ENCODE measurements at places on chromosomes 5 and 9. TPM values are rescaled to one million over a fixed set of nuclear protein-coding genes. Genes with fewer than 3 reads are reported as not detected.

ZNF462 gene
- 0.41 TPM for total RNA-seq

SELENOP gene
- total RNA-seq, result not detected

IL13 gene
- total RNA-seq, result 0.98 TPM

CD72 gene
- total RNA-seq, result 11.1 TPM

LHX3 gene
- total RNA-seq, result 0.08 TPM

PHYHD1 gene
- 0.64 TPM for total RNA-seq

GCNT4 gene
- 2.8 TPM for total RNA-seq

- no peak for DNase-seq
Observed at GRCh38 chr5:68408345-68408871, 192.9 kb downstream of the PIK3R1 start.

GRCh38 chr9:5195463-5195862 lies 10.0 kb upstream of the INSL6 start:
- DNase-seq, result no peak

GRCh38 chr9:127500399-127500798 lies 49.1 kb downstream of the LRSAM1 start:
- no peak for DNase-seq

GRCh38 chr9:81753436-81753835 lies 64.1 kb upstream of the TLE1 start:
- no peak for DNase-seq

DNA sequence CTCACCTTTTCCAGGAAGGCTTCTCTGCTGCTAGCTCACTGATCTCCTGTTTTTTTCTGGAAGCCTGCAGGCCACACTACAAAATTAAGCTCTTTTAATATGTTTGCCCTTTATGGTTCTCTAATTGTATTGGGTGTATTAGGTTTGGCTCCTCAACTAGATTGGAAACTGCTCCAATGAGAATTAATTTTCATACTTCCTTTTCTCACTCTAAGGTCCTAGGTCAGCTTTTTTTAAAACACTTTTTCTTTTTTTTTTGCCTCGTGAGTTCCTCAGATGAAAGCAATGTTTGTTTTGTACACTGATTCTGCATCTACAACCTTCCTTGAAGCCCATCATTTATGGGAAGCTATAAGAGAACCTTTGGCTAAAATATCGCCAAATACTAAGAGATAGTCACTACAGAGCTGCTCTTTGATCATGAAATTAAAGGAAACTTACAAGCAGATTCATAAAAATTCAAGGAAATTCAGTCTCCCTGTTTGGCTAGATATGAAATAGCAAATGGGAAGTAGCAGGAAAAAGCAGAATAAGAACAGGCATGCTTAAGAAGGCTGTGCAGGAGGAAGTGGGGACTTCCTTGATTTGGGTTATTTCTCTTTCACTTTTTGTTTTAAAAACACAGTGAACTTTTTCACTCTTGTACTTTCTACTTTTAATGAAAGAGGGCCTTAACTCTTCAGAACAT lies 55.2 kb upstream of the FYB1 start:
- DNase-seq, result no peak

DNA sequence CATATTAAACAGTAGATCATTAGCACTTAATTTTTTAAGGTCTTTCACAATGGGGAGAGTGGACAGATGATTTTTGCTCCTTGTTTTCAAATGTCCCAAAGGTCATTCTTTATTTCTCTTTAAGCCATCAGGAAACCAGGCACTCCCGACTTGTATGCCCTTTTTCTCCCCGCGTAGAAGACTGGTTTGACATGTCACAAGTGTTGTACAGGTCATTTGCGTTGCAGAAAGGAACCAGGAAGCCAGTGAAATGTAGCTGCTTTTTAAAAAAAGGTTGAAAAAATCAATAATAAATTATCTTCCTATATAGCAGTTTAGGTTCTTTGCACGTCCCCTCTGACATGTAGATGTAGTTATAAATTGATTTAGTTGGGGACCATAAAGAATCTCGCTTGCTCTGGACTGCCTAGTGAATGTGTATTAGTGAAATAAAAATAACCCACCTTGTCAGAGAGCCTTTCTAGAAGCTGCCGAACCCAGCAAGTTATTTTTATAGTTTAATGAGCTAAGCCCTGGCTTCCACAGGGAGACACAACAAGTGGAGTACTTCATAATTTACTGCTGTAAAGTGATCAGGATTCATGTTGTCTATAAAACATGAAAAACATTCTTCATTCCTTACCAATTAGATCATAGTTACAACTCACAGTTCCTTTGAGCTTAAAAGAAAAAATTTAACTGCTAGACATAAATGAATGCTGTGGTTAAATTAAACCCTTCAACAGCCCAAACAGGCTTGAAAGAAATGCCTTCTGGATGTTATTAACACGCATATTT lies 404.6 kb downstream of the CSNK1G3 start:
- DNase-seq, result no peak

DNA sequence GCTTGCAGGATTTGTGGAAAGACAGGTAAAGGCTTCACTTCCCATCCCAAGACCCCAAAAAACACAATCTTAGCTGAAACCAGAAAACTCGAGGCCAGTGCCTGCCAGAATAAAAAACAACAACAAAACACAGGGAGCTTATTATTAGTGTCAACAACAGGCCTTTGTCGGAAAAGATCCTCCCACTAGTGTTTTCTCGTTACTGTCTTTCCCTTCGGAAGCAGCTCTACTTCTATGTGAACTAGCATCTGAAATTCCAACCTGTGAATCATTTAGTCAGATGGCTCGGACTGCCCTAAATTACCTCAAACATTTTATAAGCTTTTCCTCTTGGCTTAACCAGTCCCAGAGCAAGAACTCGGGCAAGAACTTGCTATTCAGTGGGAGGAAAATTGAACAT lies 122.2 kb upstream of the GNA14 start:
- DNase-seq, result no peak

DNA sequence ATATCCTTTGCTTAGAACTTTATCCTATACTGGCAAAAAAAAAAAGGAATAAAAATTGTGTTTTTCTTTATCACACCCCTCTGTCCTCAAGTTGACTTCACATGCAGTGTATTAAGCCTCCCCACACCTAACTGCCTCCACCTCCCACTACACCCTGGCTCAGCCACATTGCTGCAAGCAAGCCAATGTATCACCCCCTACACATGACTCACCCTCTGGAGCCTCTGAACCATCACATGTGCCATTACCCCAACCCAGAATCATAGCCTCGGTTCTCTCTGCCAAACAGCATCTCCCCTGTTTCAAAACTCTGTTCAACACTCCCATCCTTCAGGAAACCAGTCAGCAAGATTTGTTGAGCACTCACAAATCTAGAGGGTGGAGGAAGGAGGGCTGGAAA lies 209.0 kb downstream of the CWC27 start:
- no peak for DNase-seq

DNA sequence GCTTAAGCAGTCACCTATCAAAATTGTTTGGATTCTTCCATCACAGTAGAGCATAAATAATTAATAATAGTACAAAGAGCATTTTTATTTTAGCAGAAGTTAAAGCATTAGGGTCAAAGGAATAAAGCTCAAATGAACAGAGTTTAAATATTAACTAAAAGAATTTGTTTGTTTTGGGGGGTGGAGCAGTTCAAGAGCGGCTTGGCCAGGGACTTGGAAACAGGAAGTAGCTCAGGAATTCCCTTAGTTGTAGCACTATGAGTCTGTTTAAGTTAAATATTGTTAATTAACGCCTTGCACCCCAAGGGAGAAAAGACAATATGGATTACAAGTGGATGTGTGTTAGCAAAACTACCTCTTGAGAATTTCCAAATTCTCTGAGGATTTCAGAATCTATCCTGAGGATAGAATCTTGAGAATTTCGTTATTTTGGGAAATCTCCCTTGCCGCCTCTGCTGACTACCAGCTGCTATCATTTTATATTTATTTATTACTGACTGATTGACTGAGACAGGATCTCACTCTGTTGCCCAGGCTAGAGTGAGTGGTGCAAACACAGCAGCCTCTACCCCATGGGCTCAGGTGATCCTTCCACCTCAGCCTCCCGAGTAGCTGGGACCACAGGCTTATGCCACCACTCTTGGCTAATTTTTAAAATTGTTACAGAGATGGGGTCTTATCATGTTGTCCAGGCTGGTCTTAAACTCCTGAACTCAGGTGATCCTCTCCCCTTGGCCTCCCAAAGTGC lies 96.7 kb upstream of the CHD1 start:
- DNase-seq, result no peak

DNA sequence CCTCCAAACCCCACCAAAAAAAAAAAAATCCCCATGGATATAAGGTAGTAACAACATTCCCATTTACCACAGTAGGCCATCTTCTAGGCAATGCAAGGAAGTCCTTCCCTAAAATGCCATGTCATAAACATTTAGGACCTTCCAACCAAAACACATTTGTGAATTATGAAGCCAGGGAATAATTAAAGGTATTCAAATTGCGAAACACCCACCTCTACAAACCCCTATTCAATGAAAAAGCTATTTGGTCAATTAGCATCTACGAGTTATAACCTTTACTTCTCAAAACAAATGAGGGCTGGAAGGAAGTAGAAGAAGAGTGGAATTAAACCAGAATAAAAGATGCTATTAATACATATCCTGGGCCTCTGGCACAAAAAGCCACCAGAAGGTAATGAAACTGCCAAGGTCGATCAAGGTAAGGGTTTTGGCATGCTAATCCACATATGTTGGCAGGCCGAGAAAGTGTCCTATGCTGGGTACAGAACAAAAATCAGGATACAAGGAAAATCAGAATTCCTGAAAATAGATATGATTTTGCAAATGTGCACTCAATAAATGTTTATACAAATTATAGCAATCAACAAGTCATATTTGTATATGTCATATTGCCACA lies 47.7 kb downstream of the MTMR12 start:
- no peak for DNase-seq

- no peak for DNase-seq
Observed at GRCh38 chr9:83670381-83670780, 37.4 kb downstream of the UBQLN1 start.

GRCh38 chr9:119761812-119762211 lies 392.6 kb upstream of the BRINP1 start:
- no peak for DNase-seq

DNA sequence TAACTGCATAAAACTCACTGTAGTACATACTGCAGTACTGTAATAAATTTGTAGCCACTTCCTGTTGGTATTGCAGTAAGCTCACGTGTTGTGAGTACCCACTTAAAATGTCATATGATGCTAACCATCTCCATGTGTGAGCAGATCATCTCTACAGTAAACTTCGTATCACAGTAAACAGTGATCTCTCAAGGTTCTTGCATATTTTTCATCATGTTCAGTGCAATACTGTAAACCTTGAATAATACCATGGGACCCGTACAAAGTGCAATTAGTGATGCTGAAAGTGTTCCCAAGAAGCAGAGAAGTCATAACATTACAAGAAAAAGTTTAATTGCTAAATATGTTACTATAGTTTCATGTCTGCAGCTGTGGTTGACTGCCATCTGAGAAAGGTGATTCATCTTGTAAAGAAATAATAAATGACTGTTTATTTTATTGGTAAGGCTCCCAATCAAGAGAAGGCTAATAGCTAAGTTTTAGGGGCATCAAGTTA lies 253.8 kb upstream of the POU5F2 start:
- DNase-seq, result no peak

DNA sequence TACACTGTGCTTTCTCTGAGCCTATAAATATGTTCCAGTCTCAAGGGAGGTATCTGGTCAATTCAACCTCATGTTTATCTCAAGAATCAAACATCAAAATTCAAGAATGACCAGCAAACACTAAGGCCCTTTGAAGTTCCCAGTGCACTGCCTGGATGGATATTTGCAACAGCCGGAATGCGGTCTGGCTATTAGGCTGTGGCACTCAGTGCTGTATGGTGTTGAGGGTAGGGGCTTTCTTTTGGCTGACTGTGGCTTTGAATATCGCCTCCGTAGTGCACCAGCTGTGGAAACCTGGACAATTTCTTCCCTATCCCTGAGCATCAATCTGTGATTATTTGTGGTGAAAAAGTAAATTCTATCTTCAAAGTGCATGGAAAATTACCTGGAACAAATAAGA lies 220.4 kb downstream of the BRINP1 start:
- DNase-seq, result no peak

GRCh38 chr5:23446424-23446823 lies 61.0 kb upstream of the PRDM9 start:
- no peak for DNase-seq

- no peak for DNase-seq
Observed at GRCh38 chr9:13088720-13089427, 190.6 kb downstream of the MPDZ start.

GRCh38 chr5:89065919-89066318 lies 182.9 kb upstream of the MEF2C start:
- no peak for DNase-seq

Data from activated naive CD4-positive, alpha-beta T cell treated with anti-CD3 and anti-CD28 coated beads, Interleukin-2, amount 50 U/mL, for 72 hours (primary cell).